Natural killer cell (primary cell): ENCODE measurements at places on chromosomes 5 and 9. TPM values are rescaled to one million over a fixed set of nuclear protein-coding genes. Genes with fewer than 3 reads are reported as not detected.

The SLCO6A1 gene
- not detected for total RNA-seq

The PAX5 gene
- total RNA-seq, result 2.0 TPM

- H3K4me1 ChIP-seq, result no peaks in the 10 kb centered on the region
- no peak for DNase-seq
- no peaks in the 10 kb centered on the region for H3K27me3 ChIP-seq
- no peak overlapping the region for H3K4me3 ChIP-seq
- no peak overlapping the region for H3K27ac ChIP-seq
- peaks cover 9% of the 10 kb centered on the region for H3K36me3 ChIP-seq
Observed at GRCh38 chr5:72363166-72363802, 43.1 kb downstream of the PTCD2 start.

GRCh38 chr5:117379521-117379920 lies 804.9 kb upstream of the SEMA6A start:
- H3K27ac ChIP-seq, result no peak overlapping the region
- H3K27me3 ChIP-seq, result no peaks in the 10 kb centered on the region
- DNase-seq, result no peak
- H3K36me3 ChIP-seq, result no peaks in the 10 kb centered on the region

- no peaks in the 10 kb centered on the region for H3K27me3 ChIP-seq
- H3K27ac ChIP-seq, result no peak overlapping the region
- H3K4me1 ChIP-seq, result peaks cover 58% of the 10 kb centered on the region
- H3K36me3 ChIP-seq, result peaks cover 9% of the 10 kb centered on the region
Observed at GRCh38 chr5:154200221-154200620, 9.7 kb downstream of the GALNT10 start.

GRCh38 chr5:3595006-3595961 lies at the start of gene IRX1:
IRX1 (plus strand) TSS chr5:3595832; CDS start chr5:3596106, 274 bp downstream.
- no peaks in the 10 kb centered on the region for H3K36me3 ChIP-seq
- H3K4me3 ChIP-seq, result no peak within 1 kb of the TSS
- no peak for DNase-seq
- H3K4me1 ChIP-seq, result no peaks in the 10 kb centered on the region
